ENCODE measurements at places on chromosomes 7 and 10.

DNA sequence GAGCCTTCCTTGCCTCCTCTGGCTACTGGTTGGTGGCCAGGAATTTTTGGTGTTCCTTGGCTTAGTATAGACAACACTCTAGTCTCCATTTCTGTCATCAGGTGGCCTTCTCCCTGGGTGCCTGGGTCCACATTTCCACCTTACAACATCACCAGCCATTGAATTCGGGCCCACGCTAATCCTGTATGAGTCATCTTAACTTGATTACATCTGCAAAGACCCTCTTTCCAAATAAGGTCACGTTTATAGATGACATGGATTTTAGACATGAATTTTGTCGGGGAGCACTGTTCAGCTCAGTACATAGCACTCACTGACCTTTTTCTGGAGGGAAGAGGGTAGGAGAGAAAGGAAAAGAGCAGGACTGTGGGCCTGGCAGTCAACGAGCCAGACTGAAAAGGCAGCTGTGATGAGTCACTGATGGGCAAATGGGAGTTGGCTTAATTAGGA lies 39.4 kb downstream of the MMRN2 start:
- DNase-seq = no peak

DNA sequence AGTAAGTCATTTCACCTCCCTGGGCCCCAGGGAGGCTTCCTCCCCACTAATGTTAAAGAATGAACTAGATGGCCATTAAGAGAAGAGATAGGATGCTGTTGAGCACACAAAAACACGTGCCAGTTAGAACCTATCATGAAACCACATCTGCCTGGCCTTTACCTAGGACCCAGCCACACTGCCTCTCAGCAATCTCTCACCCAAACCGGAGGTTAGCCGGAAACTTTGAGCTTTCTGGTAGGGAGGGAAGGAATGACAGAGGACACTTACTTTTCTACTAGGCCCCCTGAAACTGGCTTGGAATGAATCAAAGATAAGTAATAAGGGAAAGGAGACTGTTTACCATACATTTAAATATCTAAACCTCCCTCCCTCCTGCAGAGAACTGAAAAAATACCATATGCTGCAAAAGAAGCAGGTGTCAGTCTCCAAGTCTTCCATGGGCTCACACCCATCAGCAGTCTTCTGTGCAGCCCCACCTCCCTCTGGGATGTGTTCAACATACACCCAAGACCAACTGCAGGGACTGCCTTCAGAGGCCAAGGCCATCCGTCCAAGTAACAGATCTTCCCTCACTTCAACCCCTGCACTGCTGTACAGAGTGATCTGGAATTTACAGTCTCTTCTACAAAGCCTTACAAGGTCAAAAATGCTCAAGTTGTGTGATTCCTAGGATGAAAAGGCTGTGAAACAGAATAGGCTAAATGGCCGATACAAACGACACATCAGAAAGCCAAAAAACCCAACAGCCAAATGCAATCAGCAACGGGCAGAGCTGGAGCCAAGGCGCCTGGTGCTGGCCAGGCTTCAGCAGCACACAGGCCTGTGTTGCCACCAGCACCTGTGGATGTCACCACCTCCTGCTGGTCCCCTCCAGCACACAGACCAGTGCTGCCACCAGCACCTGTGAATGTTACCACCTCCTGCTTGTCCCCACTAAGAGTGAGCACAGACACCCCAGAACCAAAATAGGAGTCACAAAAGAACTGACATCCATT lies 42.4 kb downstream of the SORBS1 start:
- DNase-seq = no peak

- no peak for DNase-seq
Measured at GRCh38 chr7:43462836-43463235, 120.1 kb upstream of the STK17A start.

DNA sequence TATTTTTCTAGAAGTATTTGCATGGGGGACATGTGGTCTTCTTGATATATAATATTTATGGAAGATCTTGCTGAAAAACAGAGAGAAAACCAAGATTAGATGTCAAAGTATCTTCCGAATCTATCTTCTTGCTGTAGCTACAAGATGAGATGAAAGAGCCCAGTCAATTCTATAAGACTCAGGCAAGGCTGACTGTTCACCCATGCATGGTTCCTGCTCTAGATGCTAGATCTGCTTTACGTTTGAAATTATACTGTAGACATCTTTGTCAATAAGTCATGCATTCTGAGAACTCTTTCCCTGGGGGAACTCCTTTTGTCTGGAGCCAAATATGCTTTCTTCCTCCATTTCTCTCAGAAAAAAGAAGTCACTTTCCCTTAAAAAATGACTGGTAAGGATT lies 1292.0 kb downstream of the XPNPEP1 start:
- DNase-seq = no peak

DNA sequence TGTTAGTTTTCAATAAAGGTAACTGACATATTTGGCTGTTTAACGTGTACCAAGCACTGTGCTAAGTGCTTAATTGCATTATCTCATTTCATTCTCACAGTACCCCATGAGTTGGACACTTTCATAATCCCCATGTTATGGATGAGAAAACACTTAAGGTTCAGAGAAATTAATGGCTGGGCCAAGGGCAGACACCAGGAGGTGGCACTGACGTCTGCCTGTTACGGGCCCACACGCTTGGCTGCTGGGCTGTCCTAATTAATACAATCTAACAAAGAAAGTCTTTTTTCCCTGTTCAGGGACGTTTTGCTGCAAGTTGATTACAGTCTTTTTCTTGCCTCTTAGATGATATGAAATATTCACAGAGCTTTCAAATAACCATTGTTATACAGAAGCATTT lies 16.1 kb downstream of the DYDC2 start:
- no peak for DNase-seq

GRCh38 chr7:115838829-115839228 lies 191.7 kb downstream of the TFEC start:
- DNase-seq = no peak

DNA sequence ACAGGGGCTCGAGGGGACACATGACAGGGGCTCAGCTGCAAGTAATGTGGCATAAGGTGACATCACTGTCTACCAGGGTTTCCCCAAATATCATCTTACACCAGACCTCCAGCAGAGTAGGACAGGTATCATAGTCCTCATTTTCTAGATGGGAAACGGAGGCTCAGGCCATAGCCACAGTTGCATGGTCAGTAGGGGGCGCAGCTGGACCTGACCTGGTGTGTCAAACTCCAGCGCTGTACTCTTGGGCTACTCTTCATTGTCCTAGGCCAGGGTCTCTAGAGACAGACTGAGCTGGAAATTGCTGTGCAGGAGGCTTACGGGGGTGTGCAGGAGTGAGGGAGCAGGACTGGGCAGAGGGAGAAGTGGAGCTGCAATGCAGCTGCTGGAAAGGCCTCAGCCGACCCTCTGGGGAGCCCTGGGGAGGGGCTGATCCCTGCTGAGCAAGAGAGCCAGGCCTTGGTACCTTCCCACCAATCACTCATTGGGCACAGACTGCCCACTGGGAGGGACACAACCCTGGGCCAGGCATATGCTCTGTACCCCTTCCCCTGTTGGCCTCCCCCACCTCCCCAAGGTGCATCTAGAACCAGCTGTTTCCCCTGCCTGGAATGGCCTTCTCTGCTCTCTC lies 89.9 kb downstream of the CDH23 start:
- no peak for DNase-seq

DNA sequence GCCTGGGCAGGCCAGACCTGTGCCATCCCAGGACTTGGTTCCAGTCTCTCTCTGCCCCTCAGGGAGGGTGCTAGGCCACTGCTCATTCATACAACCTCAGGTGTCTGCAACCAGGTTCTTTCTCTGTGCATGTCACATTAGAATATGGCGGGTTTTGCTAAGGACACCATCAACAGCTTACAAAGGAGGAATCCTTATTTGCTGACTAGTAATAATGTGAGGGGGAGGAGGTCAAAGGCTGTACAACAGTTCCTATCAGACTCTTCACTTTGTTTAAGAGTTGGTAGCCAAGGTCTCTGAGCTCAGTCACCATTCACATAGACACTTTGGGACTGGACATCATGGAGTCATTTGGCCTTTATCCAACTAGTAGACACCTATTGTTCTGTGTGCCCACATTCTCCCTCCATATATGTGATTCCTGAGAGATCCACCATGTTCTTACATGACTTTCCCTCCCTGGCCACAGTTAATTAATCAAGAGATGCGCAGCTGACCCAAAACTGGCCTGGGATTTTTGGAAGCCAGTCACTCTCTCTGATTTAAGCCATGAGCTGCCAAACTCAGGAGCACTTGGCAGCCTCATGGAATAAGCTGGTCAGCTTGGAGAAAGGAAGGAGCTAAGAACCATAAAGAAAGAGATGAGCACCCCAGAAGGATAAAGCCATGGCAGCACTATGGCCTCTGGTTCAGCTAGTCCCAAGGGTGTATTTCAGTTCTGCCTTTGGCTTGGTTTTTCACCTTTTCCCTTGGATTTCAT lies 51.2 kb downstream of the DPCD start:
- DNase-seq = no peak

- DNase-seq = no peak
Measured at GRCh38 chr7:28296571-28297483, 115.5 kb upstream of the CREB5 start.

DNA sequence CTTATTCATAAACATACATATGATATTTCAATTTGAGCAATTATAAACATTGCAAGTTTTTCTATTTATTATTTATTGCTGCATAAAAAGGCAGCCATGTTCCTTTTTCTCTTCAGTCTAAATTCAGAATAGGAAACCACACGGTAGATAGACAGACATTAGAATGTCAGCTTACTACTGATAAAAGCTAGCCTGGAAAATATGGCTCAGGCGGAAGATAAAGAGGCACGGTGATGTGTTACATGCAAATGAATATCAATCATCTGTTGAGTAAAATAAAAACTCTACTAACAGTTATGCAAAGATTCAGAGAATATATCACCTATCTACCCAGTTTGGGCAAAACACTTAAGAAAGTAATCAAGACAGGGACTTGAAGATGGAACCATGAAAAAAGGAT lies 73.5 kb upstream of the PDSS1 start:
- no peak for DNase-seq

GRCh38 chr7:154903083-154903731 lies 99.7 kb downstream of the PAXIP1 start:
- no peak for DNase-seq

Measured in T-helper 1 cell (primary cell).